ENCODE measurements at places on chromosomes 13 and 19.
A peak's percentile ranks its signal among the peaks of the same experiment; 100 is the strongest.

GRCh38 chr13:21823949-21824348 is 153.1 kb downstream of the FGF9 start:
- H3K4me3 ChIP-seq, result no peak overlapping the region
- H3K27ac ChIP-seq, result no peak overlapping the region
- H3K27me3 ChIP-seq, result no peaks in the 10 kb centered on the region

GRCh38 chr19:38013913-38014580 is 107.0 kb downstream of the SIPA1L3 start:
- H3K4me3 ChIP-seq, result no peak overlapping the region
- no peaks in the 10 kb centered on the region for H3K27me3 ChIP-seq
- no peak overlapping the region for H3K27ac ChIP-seq
- H3K4me1 ChIP-seq, result no peaks in the 10 kb centered on the region
- no peaks in the 10 kb centered on the region for H3K36me3 ChIP-seq

DNA sequence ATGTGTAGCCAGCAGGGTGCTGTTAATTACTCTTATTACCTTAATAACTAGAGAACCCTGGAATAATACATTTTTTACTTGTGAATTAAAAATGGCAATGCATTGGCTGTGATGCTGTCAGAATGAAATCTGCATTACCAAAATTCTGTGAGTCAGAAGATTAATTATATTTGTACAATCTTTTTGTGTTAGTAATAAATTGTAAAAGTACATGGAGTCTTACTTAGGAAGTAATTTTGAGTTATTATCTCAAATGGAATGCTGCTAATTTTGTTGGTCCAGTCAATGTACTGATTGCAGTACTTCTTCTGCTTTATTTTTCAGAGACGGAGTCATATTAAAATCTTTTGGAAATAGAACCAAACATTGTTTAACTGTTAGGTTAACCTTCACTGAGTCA is 152.0 kb upstream of the SLC10A2 start:
- no peaks in the 10 kb centered on the region for H3K36me3 ChIP-seq
- no peak for DNase-seq
- H3K27me3 ChIP-seq, result no peaks in the 10 kb centered on the region
- H3K27ac ChIP-seq, result no peak overlapping the region

GRCh38 chr13:57624565-57625435 is 6.7 kb upstream of the PCDH17 start:
- no peaks in the 10 kb centered on the region for H3K36me3 ChIP-seq
- H3K27ac ChIP-seq, result no peak overlapping the region
- peaks cover 9% of the 10 kb centered on the region for H3K4me1 ChIP-seq

GRCh38 chr13:60745343-60745742 is 348.3 kb downstream of the TDRD3 start:
- no peak for DNase-seq
- no peaks in the 10 kb centered on the region for H3K27me3 ChIP-seq
- H3K36me3 ChIP-seq, result no peaks in the 10 kb centered on the region
- H3K4me3 ChIP-seq, result no peak overlapping the region
- no peak overlapping the region for H3K27ac ChIP-seq

GRCh38 chr13:93430381-93430780 is 203.8 kb downstream of the GPC6 start:
- H3K27ac ChIP-seq, result no peak overlapping the region
- H3K27me3 ChIP-seq, result no peaks in the 10 kb centered on the region
- DNase-seq, result no peak
- H3K4me3 ChIP-seq, result no peak overlapping the region
- no peaks in the 10 kb centered on the region for H3K36me3 ChIP-seq

GRCh38 chr13:27130979-27131623 is 40.5 kb downstream of the USP12 start:
- no peaks in the 10 kb centered on the region for H3K36me3 ChIP-seq
- no peak overlapping the region for H3K4me3 ChIP-seq
- DNase-seq, result no peak

DNA sequence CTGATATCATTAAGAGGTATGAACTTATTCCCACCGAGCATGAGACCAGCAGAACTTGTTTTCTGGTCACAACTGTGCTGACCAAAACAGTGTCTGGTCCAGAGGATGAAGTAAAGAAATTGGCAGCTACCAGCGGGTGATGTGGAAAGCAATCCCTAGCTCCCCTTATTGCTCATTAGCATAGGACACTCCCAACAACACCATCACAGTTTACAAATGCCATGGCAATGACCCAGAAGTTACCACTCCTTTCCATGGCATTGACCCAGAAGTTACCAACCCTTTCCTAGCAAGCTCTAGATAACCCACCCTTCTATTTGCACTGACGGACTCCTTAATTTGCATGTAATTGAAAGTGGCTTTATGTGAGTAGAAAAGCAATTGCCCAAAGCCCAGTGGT is 1856.1 kb downstream of the OLFM4 start:
- no peak overlapping the region for H3K4me3 ChIP-seq
- H3K27ac ChIP-seq, result no peak overlapping the region
- no peak for DNase-seq
- no peaks in the 10 kb centered on the region for H3K36me3 ChIP-seq

DNA sequence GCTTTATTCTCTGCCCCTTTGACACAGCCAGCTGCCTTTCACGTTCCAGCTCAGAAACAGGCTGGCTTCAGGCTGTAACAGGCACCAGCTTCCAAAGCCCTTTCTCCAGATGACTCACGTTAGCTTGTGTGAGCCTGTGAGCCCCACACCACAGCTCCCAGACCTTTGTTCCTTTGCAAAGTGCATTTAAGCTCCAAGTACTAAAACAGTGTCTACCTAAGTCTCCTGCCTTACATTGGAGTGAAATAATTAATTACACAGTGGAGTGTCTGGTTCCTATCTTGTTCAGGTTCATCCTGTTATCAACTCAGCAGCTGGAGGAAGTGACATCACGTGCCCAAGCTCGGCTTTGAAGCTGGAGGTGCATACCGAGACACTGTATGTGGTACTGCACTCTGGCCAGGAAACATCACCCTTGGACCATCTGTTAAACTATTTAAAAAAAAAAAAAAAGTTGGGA is 475.8 kb downstream of the FOXO1 start:
- peaks cover 24% of the 10 kb centered on the region for H3K4me1 ChIP-seq
- no peaks in the 10 kb centered on the region for H3K27me3 ChIP-seq
- peak overlapping the region; percentile 50 for H3K27ac ChIP-seq
- DNase-seq, result no peak
- no peaks in the 10 kb centered on the region for H3K36me3 ChIP-seq

DNA sequence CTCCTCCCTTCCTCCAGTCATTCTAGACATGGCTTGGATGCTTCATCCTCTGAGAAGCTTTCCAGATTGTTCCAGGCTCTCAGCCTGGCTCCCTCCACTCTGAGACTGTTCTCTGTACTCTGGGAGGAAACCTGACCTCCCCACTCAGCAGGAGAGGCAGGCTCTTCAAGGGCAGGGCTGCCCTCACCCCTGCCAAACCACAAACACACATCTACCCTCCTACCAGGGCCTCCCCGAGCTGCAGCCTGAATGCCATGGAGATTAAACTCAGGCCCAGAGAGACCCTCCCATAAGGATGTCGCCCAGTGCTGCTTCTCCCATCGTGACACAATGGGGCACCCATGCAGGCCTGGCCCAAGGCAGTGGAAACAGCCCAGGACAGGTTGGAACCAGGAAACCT is 16.2 kb downstream of the NUMBL start:
- H3K27ac ChIP-seq, result no peak overlapping the region
- no peaks in the 10 kb centered on the region for H3K27me3 ChIP-seq
- no peaks in the 10 kb centered on the region for H3K4me1 ChIP-seq
- DNase-seq, result no peak

- peaks cover 10% of the 10 kb centered on the region for H3K4me1 ChIP-seq
- no peak overlapping the region for H3K27ac ChIP-seq
- no peaks in the 10 kb centered on the region for H3K36me3 ChIP-seq
- no peak overlapping the region for H3K4me3 ChIP-seq
These were observed 32.6 kb downstream of the NKPD1 start for GRCh38 chr19:45128146-45128545.

DNA sequence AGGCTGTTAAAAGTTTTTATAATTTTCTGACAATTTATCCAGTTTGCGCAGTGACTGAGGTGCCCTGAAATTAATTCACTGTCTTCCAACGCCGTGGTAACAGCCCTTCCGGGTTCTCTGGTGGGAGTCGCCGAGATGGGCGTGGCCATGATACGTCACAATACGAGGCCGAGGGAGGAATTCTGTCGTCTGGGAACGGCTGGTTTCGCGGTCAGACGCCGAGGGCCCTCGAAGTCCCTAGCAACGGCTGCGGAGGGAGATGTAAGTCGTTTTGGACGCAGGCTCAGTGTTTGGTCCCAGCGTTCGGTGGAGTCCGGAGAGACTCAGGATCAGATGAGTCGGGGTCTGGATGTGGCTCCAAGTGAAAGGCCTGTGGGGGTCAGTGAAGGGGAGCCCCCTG is 21.7 kb downstream of the ZNF613 start:
- peaks cover 11% of the 10 kb centered on the region for H3K36me3 ChIP-seq
- no peaks in the 10 kb centered on the region for H3K27me3 ChIP-seq
- no peak overlapping the region for H3K27ac ChIP-seq
- no peak overlapping the region for H3K4me3 ChIP-seq

- no peaks in the 10 kb centered on the region for H3K27me3 ChIP-seq
- H3K4me1 ChIP-seq, result no peaks in the 10 kb centered on the region
- H3K36me3 ChIP-seq, result no peaks in the 10 kb centered on the region
- DNase-seq, result no peak
These were observed 256.4 kb downstream of the DLEU7 start for GRCh38 chr13:50587115-50587514.

DNA sequence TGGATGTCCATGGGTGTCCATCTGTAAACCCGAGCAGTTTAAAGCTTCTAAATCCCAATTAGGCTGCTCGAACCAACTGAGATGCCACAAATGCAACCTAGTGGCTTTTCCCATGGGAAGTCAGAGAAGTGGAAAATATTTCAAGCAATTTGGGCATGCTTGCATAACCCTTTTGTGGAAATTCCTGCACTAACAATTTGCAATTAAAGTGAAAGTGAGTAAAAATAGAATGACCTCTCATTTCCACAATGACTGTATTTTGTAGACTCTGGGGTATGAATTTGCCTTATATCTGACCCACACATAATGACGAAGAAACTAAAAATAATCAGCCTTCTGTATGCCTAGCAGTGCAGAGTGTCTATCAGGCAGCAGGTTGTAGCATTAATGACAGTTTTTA is 91.8 kb upstream of the TSC22D1 start:
- H3K4me1 ChIP-seq, result no peaks in the 10 kb centered on the region
- no peaks in the 10 kb centered on the region for H3K27me3 ChIP-seq
- H3K4me3 ChIP-seq, result no peak overlapping the region
- no peak for DNase-seq
- no peak overlapping the region for H3K27ac ChIP-seq

- DNase-seq, result no peak
- no peaks in the 10 kb centered on the region for H3K36me3 ChIP-seq
- peaks cover 9% of the 10 kb centered on the region for H3K4me1 ChIP-seq
- H3K27ac ChIP-seq, result no peak overlapping the region
- no peaks in the 10 kb centered on the region for H3K27me3 ChIP-seq
These were observed 309.9 kb downstream of the DCT start for GRCh38 chr13:94169454-94170144.

DNA sequence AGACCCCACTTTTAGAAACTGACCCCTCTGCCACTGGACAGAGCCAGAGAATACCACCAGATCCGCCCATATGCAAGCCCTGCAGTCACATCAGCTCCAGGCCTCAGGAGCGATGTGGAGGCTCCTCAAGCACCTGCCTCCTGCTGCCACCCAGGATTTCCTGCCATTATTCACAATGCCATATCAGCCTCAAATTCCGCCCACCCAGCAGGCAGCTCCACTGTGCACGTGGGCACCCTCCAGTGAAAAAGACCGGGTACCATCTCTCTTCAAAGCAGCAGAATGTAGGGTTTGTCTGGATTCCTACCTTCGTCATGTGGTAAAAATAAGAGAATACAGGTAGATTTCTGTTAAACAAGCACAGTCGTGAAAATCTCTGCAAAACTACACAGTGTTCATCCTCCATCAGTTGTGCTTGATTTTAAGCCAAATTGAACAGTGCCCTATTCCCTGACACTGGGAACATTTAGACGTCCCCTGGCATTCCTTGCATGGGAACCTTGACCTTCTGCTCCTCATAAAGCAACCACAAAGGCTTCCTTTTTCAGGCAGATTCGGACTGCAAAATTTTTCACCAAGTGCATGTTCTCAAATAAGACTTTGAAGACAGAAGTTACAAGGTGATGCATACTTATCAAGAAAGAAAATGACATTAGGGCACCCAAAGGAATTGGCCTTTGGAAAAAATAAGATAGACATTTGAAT is 56.4 kb downstream of the FAM124A start:
- H3K27me3 ChIP-seq, result peaks cover 3% of the 10 kb centered on the region
- no peaks in the 10 kb centered on the region for H3K36me3 ChIP-seq
- no peak overlapping the region for H3K4me3 ChIP-seq

GRCh38 chr13:98875146-98875729 is 102.6 kb downstream of the DOCK9 start:
- no peaks in the 10 kb centered on the region for H3K4me1 ChIP-seq
- no peak overlapping the region for H3K27ac ChIP-seq
- H3K36me3 ChIP-seq, result no peaks in the 10 kb centered on the region

GRCh38 chr13:86282442-86282841 is 483.2 kb upstream of the SLITRK6 start:
- H3K36me3 ChIP-seq, result no peaks in the 10 kb centered on the region
- no peaks in the 10 kb centered on the region for H3K4me1 ChIP-seq
- H3K4me3 ChIP-seq, result no peak overlapping the region

- H3K4me1 ChIP-seq, result no peaks in the 10 kb centered on the region
- no peak overlapping the region for H3K4me3 ChIP-seq
- H3K27ac ChIP-seq, result no peak overlapping the region
- no peak for DNase-seq
- H3K27me3 ChIP-seq, result no peaks in the 10 kb centered on the region
These were observed 64.8 kb downstream of the NHLRC3 start for GRCh38 chr13:39102981-39103490.

GRCh38 chr13:24822640-24823039 is 58.7 kb downstream of the RNF17 start:
- H3K4me1 ChIP-seq, result no peaks in the 10 kb centered on the region
- no peak overlapping the region for H3K27ac ChIP-seq
- no peaks in the 10 kb centered on the region for H3K36me3 ChIP-seq
- DNase-seq, result no peak

GRCh38 chr19:41548954-41549688 is 26.8 kb upstream of the CEACAM21 start:
- H3K27ac ChIP-seq, result no peak overlapping the region
- H3K4me3 ChIP-seq, result no peak overlapping the region
- no peaks in the 10 kb centered on the region for H3K4me1 ChIP-seq
- H3K27me3 ChIP-seq, result no peaks in the 10 kb centered on the region
- DNase-seq, result no peak
- H3K36me3 ChIP-seq, result no peaks in the 10 kb centered on the region

DNA sequence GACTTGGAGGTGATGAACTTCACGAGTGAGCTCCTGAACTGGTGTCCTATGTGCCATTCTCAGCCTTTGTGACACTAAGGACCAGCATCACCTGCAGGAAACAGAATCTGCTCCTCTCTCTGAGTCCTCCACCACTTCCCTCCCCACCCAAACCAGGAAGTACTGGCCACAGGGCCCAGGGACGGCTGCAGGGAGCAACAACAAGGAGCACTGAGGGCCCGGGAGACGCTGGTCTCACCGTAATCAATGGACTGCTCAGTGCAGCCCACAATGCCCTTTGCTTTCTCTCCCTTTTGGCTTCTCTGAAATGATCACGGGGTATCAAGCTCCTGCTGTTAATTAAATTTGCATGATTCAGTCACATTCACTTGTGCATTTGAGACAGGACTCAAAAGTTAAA is 18.6 kb downstream of the PEPD start:
- H3K4me3 ChIP-seq, result no peak overlapping the region
- H3K27ac ChIP-seq, result no peak overlapping the region
- H3K27me3 ChIP-seq, result no peaks in the 10 kb centered on the region

Data from body of pancreas (tissue), 4 donors.